Fibroblast of gingiva (primary cell): ENCODE measurements at places on chromosomes 7 and 10.

- no peak for DNase-seq
These were observed 84.1 kb downstream of the BMPR1A start for GRCh38 chr10:86840498-86840897.

- DNase-seq, result no peak
These were observed 606.9 kb downstream of the SORCS3 start for GRCh38 chr10:105247831-105248499.

DNA sequence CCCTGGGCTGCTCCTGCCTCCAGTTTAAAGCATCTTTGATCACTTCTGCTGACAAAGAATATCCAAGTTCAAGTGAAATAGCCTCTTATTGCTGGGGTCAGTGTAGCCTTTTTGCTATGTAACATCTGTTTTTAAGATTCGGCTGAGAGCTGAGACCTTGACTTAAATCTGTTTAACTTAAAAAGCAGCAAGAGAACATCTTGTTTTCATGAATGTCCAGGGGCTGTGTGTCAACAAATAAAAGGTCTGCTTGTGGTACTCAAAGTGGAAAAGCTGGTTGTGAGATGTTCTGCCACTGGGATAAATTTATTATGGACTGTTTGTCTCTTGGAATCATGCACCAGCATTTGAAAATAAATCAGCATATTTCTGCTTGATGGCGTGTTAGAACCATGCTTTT, 73.2 kb downstream of the CALD1 start:
- DNase-seq, result peak; percentile 33

- DNase-seq, result no peak
These were observed 234.5 kb upstream of the MEOX2 start for GRCh38 chr7:15920953-15921352.

DNA sequence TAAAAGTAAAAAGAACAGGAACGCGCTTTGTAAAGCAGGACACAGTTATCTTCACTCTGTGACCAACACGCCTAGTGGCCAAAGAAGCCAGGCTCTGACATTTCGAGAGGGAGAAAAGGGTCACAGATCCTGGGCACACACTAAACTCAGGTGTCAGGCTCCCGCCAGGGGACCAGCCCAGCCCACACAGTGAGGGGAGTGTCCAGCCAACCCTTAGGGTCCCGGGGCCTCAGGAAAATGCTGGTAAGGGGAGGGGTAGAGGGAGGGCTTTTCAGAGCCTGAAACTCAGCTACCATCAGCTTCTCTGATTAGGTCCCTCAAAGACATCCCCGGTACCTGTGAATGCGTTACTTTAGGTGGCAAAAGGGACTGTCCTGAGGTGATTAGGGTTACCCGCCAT, 16.6 kb downstream of the ANXA11 start:
- DNase-seq, result no peak

- no peak for DNase-seq
These were observed 423.2 kb downstream of the PTPRN2 start for GRCh38 chr7:158164101-158165095.

- DNase-seq, result no peak
These were observed 87.2 kb downstream of the PDE1C start for GRCh38 chr7:31982962-31983361.
